PC-3 (cell line): ENCODE measurements at places on chromosomes 6 and 20.
A peak's percentile ranks its signal among the peaks of the same experiment; 100 is the strongest.

DNA sequence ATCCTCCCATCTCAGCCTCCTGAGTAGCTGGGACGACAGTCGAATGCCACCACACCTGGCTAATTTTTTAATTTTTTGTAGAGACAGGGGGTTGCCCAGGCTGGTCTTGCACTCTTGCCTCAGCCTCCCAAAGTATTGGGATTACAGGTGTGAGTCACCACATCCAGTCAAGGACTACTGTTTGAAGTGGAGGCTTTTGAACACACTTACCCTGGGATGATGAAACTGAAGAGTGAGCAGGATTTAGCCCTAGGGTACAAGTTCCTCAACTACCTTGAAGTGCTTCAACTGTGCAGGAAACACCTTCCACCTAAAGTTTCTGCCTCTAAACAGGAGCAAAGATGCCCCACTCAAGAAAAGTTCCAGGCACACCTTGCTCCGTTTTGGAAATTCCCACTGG, 15.7 kb upstream of the PARD6B start:
- peak; percentile 59 for DNase-seq

- DNase-seq = no peak
Measured at GRCh38 chr20:19212469-19212815, at the start of gene SLC24A3. TSS of gene SLC24A3 (plus strand) at chr20:19212642.

GRCh38 chr20:11682285-11682684, 235.4 kb upstream of the BTBD3 start:
- no peak for DNase-seq

- DNase-seq = peak; percentile 59
Measured at GRCh38 chr20:46307139-46307998, 929 bp downstream of the CDH22 start.

GRCh38 chr20:40159276-40159675, 529.8 kb downstream of the MAFB start:
- DNase-seq = no peak

GRCh38 chr6:134908906-134909516, 40.9 kb downstream of the ALDH8A1 start:
- peak; percentile 84 for DNase-seq

GRCh38 chr20:13449868-13450434, 188.8 kb downstream of the TASP1 start:
- DNase-seq = peak; percentile 56

- peak; percentile 55 for DNase-seq
Measured at GRCh38 chr6:43129434-43130194, 41.5 kb upstream of the SRF start.

GRCh38 chr20:63427724-63428330, 44.6 kb downstream of the KCNQ2 start:
- DNase-seq = no peak

DNA sequence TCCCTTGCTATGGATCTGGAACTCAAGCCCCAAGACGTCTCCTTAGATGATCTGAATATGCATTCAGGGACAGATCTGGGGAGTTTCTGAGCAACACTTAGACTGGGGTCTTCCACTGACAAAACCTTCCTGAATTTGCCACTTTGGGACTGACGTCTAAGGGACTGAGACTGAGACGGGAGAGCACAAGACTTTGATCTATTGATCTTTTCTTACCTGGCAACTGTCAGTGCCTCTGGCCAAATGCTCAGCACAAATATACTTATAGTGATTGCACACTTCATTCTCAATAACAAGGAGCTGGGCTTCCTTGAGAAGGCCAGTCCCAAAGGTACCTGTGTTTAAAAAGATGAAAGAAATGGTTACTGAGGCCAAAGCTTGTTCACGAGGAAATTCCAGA, 131.8 kb downstream of the LPA start:
- DNase-seq = no peak

GRCh38 chr6:148379966-148380713, 37.5 kb downstream of the SASH1 start:
- no peak for DNase-seq

GRCh38 chr6:166944666-166945256, 11.6 kb downstream of the RNASET2 start:
- no peak for DNase-seq

DNA sequence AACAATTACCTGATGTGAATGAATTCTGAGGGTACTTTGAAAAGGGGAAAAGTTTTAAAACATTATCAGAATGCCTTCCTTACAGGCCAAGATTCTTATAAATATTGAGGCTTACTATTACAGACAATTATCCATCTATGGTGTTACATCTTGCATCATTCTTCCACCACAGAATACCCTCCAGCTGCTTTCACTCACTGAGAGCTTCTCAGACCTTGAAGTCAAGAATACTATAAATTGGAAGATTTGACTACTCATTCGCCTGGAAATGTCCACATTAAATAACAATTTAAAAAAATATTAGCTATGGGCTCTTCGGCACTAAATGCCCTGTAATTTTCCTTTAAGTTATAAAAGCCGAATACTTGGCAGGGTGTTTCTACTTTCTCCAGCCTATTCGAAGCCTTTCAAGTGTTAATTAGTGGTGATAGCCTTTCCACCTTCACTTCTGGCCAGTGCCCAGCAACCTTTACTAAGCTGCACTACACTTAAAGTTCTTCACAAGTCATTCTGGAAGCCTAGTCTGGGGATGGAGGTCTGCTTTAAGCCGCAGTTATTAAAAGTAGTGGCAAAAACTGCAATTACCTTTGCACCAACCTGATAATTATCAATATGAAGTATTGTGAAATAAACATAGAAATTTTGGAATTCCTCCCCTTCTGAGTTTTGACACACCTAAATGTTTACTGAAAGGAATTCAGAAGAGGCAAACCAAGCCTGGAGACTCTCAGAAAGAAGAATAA, 100.9 kb downstream of the BMP5 start:
- DNase-seq = no peak

DNA sequence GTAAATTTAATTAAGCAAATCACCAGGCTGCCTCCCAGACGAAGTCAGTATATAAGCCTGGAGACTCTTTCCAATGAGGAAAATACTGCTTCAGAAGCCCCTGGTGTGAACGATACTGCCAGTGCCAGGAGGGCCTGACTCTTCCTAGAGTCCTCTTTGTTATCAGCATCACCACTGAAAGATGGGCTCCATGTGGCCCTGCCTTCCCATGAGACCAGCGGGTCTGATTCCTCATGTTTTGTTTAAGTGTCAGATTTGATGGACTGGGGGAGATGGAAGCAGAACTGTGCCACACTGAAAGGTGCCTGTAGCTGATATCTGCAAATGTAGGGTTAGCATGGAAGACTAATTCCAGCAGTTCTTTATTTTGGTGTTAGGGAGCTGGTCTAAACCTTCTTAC, 7.9 kb downstream of the NQO2 start:
- no peak for DNase-seq

DNA sequence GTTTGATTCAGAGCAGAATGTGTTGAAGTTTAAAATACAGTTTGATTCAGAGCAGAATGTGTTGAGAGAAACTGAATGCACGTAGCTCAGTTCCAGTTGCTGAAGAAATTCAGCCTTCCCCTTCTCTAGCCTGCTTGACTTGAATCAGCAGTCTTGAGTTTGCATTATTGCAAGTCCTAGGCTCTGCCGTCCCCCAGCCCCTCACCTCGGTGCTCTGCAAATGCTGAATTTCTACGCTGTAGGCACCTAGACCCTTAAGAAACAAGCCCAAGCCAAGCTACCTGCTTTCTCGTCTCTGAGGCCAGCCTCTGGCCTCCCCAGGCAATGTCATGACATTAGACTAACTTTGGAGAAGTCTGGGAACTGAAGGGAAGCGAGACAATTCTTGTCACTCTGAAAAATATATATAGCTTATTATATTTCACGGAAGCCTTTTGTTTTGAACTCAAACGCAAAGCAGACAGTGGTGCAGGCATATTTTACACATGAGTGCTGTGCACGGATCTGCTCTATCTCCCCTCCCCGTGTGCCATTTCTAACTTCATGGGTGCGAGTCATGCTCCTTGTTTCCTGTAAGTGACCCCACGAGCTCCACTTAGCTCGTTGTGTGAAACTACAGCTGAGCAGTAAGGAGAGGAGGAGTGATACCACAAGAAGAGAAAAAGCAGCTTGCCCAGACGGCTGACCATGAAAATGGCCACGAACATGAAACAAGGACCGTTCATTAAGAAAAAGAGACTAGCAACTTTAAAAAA, 71.4 kb upstream of the DUSP22 start:
- DNase-seq = peak; percentile 44

- DNase-seq = peak; percentile 12
Measured at GRCh38 chr20:16732506-16733152, 2.8 kb downstream of the SNRPB2 start.

- DNase-seq = peak; percentile 70
Measured at GRCh38 chr20:25247000-25247517, 826 bp upstream of the PYGB start.

- peak; percentile 17 for DNase-seq
Measured at GRCh38 chr6:145814035-145814500, 527 bp downstream of the FBXO30 start.

DNA sequence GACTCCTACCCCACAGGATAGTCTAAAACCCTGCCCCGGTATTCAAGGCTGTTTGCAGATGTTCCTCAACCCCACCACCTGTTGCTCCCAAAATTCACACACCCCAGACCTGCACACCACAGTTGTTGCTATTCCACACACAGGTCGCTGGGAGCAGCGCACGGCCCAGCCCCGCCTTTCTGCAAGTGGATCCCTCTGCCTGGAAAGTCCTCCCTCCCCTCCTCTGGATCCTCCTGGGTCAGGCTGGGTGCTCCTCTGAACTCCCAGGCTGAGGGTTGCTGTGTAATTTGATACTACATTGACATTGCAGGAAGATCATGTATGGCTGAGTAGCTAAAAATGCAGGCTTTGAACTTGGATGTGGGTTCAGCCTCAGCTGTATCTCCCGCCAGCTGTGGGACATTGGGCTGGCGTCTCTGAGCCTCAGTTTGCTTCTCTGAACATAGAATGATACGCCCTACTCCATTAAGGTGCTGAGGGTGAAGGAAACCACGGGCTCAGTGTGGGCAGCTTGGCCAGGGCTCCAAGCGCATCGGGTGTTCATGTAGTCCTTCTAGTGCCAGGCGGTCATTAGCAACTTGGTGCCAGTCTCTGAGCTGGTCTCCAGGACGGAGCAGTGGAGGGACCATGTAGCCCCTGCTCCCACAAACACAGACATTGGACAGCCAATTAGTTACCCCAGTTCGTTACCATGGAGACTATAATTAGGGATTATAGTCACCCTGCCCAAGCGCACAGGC, 13.9 kb upstream of the CCN5 start:
- DNase-seq = no peak
